CD4-positive, alpha-beta T cell treated with Interferon gamma for 1 hour (primary cell): ENCODE measurements at places on chromosomes 2 and 18.

DNA sequence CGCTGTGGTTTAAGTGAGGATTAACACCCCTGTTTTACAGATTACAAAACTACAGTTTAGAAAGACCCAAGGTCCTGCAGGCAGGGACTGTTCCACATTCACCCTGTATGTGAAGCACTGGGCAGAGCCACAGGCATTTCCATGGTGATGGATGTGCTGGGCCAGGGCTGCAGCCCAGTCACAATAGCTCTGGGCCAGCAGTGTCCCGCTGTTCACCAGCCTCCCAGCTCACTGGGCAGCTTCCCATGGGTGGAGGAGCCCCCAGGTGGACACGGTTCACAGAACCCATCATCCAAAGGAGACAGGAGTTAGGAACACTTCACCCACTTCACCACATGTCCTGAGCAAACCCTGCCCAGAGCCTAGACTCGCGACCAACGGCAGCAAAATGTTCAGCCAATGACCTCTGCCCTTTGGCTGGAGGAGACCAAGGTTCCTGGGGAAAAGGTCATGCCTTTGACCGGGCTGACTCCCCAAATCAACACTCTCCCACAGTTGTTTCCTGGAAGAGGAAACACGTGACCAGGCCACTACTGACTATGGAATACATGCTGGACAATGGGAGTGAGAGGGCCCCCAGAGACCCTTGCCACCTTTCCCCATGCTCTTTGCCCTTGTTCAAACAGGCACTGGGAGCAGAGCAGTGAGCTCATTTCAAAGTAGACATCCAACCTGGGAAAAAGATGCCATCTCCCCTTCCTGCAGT, 28.0 kb upstream of the SLC35F6 start:
- no peak for DNase-seq

DNA sequence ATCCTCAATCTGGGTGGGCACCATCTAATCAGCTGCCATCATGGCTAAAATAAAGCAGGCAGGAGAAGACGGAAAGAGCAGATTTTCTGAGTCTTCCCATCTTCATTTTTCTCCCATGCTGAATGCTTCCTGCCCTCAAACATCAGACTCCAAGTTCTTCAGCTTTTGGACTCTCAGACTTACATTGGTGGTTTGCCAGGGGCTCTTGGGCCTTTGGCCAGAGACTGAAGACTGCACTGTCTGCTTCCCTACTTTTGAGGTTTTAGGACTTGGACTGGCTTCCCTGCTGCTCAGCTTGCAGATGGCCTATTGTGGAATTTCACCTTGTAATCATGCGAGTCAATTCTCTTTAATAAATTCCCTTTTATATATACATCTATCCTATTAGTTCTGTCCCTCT, 36.6 kb downstream of the DIPK1C start:
- no peak for DNase-seq

- DNase-seq, result no peak
These were observed 100.1 kb upstream of the PARD3B start for GRCh38 chr2:204445149-204445548.

GRCh38 chr2:102081243-102081522, 61.4 kb upstream of the IL1R1 start:
- no peak for DNase-seq

DNA sequence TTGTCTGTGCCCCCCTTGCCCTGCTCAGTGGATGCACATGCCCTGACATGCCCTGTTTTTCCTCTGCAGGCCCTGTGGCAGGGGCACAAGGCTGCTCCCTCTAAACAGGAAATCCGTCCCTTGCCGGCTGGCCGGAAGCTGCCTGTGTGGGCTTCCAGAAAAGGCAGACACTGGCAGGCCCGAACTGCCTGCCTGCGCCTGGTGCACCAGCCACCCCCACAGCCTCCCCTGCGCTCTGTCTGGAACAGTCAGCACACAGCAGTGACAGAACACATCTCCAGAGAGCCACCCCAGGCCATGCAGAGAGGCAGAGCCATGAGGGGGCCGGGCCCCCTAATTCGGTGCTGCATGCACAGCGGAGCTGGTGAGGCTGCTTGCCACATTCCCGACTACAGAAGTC, 33.5 kb downstream of the LOXHD1 start:
- DNase-seq, result no peak

GRCh38 chr18:25459814-25460213, 107.8 kb upstream of the ZNF521 start:
- DNase-seq, result no peak

DNA sequence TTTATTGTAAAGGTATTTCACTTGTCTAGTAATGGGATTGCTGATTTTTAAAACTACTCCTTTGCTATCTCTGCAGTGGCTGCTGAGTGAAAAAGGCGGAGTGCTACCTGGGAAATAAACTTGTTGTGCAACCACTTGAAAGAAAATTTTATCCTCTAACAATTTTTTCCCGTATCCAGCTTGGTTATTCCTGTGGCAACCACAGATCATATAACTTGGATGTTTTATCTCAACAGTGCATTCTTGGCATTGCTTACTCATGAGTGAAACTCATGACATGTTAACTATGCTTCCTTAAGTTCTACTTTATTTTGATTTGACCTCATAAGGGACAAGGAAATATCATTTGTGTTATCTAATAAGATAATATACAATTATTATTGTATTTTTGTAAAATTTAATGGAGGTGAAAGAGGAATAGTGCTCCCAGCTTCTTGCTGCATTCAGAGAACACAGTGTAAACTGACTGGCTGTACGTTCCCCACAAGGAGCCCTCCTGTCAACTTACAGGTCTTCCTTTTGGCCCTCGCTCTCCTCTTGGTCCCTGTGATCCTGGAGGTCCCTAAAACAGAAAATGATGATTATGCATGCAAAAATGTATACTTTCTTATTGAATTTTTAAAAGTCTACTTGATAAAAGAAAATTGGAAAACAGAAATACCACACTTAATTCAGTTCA, 82.7 kb downstream of the COL5A2 start:
- DNase-seq, result no peak

DNA sequence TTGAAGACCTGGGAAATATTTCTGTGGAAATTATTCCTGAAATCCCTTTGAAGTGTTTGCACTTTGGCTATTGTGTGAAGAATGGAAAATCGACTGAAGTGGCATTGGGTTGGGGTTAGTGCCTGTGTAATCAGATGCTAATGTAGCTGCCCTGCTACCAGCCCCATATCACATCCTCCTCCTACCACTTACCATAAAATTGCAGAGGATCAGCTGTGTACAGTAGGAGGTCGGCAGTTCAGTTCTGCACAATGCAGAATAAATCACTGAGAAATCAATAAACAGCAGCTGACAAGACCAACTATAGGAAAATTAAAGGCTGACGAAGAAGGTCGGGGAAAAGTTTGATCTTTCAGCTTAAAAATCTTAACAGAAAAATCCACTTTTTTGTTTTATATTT, 440.9 kb downstream of the PTPRM start:
- DNase-seq, result no peak
